ENCODE measurements at places on chromosomes 1 and 21.

- DNase-seq, result no peak
These were observed 563.4 kb upstream of the PLXNA2 start for GRCh38 chr1:208807446-208808127.

DNA sequence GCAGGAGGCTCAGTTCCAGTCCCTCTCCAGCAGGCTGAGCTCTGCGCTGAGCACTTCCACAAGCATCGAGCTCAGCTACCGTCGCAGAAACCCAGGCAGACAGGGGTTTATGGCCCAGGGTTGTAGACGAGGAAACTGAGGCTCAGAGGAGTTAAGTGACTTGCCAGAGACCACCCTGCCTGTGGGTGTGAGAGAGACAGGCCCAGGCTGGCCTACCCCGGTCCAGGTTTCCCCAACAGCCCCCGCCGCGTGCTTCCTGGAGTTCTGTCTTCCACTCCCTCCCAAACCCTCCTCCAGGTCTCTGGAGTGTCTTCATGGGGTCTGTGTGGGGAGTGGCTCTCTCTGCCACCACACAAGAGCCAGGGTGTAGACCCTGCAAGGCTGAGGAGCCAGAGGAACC lies 615.9 kb downstream of the PTPRU start:
- no peak for DNase-seq

GRCh38 chr1:40394491-40395172 lies 21.1 kb downstream of the SMAP2 start:
- no peak for DNase-seq

- no peak for DNase-seq
These were observed 52.4 kb downstream of the XCL1 start for GRCh38 chr1:168628807-168629206.

DNA sequence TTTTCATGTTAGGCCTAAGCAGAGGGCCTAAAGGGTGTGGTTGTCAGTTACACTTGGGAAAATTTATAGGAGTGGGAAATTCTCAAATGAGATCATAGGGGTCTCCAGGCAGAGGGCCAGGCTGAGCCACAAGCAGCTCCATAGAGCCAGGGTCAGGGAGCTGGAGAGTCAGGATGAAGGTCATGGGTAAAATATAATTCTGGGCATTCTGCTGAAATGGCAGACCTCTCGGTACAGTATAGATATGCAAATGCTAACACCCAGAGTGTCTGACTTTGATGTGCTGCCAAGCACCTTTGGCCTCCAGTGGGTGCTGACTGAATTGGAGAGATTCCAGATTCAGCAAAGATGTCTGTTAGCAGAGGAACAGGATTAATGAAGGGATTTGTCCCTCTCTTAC lies 40.1 kb downstream of the DNM3 start:
- DNase-seq, result no peak

- no peak for DNase-seq
These were observed 34.1 kb upstream of the USH2A start for GRCh38 chr1:216457356-216457755.

DNA sequence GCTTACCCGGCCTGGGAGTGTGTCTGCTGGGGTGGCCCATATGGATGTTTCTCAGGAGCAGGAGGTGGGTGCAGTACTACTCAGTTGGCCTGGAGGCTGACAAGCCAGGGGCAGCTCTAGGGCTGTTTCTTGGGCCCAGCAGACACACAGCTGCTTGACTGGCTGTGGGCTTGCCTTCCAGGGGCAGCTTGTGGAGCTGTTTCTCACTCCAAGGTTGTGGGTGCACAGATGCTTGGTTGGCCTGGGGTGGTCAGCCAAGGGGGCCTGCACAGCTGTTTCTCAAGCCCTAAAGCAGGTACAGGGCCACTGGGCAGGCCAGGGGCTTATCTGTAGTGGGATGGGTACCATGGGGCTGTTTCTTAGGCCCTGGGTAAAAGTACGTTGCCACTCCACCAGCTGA lies 1078.1 kb upstream of the ADGRL2 start:
- no peak for DNase-seq

DNA sequence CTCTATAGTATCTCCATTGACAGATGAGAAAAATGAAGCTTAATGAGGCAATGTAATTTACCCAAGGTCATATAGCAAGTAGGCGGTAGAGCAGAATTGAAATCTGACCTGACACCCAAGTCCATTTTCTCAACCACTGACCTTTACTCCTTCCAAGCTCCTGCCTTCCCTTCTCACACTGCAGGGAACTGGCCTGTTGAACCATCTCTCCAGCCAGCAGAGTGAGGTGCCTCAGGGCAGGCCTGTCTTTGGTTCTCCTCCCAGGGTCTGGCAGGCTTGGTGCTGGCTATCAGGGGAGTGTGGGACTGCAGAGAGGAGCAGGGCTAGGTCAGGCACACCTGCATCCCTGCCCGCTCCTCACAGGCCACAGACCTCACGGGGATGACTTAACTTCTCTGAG lies 126.8 kb downstream of the BEND5 start:
- DNase-seq, result no peak

- no peak for DNase-seq
These were observed 14.1 kb downstream of the PDXK start for GRCh38 chr21:43733060-43733459.

DNA sequence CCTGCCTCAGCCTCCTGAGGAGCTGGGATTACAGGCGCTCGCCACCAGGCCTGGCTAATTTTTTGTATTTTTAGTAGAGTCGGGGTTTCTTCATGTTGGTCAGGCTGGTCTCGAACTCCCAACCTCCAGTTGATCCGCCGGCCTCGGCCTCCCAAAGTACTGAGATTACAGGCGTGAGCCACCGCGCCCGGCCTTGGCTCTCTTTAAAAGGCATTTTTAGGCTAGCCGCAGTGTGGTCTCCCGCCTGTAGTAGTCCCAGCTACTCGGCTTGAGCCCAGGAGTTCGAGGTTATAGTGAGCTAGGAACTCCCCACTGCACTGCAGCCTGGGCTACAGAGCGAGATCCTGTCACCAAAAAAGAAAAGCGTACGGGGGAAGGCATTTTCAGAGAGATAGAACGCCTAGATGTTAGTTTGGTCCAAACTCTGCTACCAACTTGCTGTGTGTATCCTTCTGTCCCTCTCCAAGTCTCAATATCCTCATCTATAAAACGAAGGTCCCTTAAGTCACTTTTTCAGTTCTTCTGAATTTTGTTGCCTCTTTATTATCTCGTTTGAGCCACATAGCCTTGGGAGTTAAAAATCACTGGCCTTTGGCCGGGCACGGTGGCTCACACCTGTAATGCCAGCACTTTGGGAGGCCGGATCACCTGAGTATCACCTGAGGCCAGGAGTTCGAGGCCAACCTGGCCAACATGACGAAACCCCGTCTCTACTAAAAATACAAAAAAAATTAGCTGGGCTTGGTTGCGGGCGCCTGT lies 734 bp downstream of the MED18 start:
- peak; percentile 43 for DNase-seq

GRCh38 chr1:203649551-203649998 lies 22.9 kb downstream of the ATP2B4 start:
- peak; percentile 35 for DNase-seq

DNA sequence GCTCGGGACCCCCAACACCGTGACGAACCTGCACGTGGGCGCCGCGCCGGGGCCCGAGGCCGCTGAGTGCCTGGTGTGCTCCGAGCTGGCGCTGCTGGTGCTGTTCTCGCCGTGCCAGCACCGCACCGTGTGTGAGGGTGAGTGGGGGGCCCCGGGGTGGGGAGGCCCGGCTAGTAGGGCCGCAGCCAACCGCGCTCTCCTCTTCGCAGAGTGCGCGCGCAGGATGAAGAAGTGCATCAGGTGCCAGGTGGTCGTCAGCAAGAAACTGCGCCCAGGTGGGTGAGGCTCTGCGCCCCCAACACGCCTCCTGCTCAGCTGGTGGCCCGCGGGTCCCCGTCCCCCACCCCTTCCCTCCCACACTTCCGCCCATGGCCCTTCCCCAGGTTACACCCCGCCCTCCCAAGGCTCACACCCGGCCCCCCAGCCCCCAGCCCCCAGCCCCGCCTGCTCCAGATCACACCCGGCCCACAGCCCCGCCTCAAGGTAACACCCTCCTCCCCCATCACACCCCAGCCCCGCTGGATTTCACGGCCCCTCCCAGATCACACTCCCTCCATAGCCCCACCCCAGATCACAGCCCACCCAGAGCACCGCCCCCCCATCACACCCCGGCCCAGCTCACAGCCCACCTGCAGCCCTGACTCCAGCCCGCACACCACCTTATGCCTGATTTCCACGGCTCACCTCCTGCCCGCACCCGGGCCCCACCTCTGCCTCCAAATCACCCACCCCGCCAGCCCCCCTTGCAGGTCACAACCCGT lies 2.4 kb upstream of the MMP23B start:
- no peak for DNase-seq

GRCh38 chr1:37875833-37876232 lies 16.4 kb upstream of the MTF1 start:
- no peak for DNase-seq

DNA sequence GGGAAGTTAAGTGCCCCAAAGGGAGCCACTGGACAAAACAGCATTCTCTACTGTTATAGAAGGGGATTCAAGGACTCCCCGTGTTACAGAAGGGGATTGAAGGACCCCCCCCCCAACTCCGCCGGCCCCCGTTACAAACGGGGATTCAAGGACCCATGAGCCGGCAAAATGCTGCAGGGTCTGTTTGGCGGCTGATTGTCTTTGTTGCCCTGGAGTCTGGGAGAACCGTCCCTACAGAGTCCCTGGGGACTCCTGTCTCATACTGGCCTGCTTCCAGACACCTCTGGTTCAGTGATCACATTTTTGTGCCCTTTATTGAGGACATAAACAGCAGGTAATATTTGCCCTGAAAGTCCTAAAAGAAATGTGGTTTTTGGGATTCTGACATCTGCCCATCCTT lies 96.4 kb downstream of the SYF2 start:
- no peak for DNase-seq

GRCh38 chr1:62613325-62613727 lies 16.0 kb downstream of the ANGPTL3 start:
- DNase-seq, result no peak

GRCh38 chr1:44806704-44807363 lies at the start of gene DYNLT4:
Gene DYNLT4 (minus strand): TSS chr1:44807351. CDS start chr1:44806668, 683 bp downstream.
- no peak for DNase-seq

DNA sequence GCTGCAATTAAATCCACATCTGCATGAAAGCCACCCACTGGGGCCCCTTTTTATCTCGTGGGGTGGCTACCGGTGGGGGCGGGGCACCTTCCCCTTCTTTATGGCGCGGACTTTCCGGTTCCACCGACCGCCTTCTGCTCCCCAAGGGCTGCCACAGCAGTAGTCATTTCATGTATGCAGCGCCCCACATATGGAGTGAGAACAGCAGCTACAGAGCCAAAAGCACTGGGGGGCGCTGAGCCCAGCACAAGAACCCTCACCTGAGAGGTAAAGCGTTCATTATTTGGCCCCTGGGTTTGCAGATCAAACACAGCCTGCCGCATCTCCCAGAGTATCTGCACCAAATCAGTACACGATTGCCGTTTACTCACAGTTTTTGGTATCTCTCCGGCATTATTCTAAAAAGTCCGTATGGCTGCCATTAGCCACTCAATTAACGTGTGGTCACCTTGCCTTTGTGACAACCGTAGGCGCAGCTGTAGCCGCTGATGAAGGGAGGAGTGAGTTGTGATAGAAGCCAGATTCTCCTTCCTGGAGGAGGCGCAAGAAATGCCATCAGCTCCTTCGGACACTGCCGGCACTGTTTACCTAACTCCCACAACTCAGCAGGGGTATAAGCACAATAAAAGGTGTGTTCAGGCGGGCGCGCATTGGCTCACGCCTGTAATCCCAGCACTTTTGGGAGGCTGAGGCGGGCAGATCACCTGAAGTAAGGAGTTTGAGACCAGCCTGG lies 30.4 kb upstream of the CR2 start:
- DNase-seq, result no peak

DNA sequence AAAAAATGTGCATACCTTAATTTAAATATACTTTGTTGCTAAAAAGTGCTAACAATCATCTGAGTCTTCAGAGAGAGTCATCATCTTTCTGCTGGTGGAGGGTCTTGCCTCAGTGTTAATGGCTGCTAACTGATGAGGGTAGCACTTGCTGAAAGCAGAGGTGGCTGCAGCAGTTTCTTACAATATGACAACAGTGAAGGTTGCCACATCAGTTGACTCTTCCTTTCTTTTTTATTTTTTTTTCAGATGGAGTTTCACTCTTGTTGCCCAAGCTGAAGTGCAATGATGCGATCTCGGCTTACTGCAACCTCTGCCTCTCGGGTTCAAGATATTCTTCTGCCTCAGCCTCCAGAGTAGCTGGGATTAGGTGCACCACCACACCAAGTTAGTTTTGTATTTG lies 2.6 kb upstream of the CFAP45 start:
- DNase-seq, result no peak

DNA sequence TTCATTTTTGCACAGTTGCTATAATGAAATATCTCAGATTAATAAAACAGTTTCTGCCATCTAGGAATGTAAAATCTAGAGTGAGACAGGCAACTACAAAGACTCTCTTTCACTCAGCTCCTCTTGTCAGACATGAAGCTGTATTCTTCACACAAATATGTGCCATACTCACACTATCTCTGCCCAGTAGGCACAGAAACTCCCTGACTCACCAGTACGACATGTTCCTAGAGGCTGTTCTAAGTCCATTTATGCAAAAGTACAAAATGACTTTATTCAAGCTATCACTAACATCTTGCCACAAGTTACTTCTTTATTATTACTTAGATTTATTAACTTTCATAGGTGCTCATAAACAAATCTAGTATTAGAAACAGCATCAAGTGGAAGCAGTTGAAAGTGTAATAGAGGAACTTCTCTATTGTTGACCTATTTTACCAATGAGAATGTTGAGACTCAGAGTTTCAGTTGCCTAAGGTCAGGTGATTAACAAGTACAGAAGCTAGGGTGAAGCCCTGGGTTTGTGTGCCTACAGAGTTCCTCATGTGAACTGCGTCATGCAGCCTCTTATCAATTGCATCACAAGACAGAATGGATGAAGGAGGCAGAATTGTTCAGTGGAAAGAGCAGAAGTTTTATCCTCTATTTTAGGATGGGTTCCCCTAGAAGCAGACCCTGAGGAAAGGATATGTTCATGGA lies 98.9 kb downstream of the RGS2 start:
- DNase-seq, result no peak

- no peak for DNase-seq
These were observed 107.2 kb downstream of the RABGAP1L start for GRCh38 chr1:174266476-174266875.

GRCh38 chr1:5745800-5746610 lies 246.2 kb downstream of the NPHP4 start:
- DNase-seq, result peak; percentile 45

DNA sequence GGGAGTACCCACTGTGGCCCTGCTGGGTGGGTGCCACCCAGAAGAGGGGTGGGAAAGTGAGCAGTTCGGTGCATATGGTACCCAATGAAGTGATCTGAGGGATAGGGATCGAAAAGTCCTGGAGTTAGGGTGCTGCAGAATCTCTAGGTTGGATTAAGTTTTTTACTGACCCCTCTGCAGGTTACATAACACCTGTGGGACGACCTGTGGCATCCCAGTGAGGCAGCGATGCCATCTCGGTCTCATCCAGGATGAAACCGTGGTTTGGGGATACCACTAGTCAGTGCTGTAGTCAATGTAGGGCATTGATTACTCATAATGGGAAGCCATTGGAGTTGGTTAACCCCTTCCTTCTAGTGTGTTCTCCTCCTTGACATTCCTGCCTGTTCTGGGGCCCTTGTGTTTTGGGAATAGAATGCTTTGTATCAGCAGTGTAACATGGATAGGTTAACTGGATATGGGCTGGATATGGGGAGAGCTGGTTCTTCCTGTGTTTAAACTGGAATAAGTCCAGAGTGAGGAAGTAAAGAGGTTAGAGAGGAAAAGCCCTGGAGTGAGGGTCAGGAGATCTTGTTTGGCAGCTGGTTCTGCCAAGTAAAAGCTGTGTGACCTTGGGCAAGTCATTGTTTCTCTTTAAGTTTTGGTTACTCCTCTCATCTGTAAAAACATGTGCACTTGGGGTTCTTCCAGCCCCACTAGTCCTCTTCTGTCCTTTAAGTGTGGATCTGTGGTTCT lies 42.8 kb upstream of the ATF3 start:
- DNase-seq, result no peak

Measured in stimulated activated naive B cell treated with anti-CD40 and anti-IgM and Interleukin-4, amounts not matched to agents 10 μg/mL and 1 μg/mL and 100 μg/mL, for 72 hours (primary cell).